Motor neuron (in vitro differentiated cells): ENCODE measurements at places on chromosomes 4 and X.

DNA sequence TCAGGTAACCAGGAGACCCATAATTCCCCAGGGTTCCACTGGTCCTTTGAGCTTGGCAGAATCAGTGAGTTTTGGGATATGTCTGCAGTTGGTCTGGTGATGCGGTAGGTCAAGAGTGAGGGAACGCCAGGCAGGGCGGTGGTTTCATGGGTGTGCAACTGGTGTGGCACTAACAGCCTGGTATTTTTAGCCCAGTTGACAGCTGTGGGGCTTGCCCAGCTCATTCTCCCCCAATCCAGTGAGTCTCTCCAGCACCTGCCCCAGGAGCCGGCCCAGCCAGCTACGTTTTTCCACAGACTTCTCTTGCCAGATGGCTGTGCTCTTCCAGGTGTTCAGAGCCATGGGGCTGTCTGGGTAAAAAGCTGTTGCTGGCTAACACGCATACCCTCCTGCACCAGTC, 1019.9 kb downstream of the CCSER1 start:
- no peak for ATAC-seq

DNA sequence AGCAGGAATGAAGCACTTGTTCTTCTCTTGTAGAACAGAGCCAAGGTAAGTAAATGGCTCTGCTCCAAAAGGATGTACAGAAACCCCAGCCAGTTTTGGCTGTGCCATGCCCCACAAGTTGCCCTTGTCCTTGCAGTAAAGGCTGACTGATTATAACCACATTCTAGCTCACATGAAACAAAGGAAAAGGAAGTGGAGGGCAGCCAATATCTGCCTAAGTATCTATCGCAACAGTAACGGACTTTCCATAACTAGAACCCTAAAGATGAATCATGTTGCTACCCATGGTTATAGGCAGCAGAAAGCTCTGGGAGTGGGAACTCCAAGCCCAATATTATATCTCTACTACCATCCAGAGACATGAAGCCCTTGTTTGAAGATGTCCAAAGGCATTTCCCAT, 95.7 kb downstream of the COMMD8 start:
- no peak for ATAC-seq

GRCh38 chr4:926538-926937, 5.6 kb downstream of the GAK start:
- no peak for ATAC-seq

GRCh38 chr4:54395013-54395527, 166.0 kb downstream of the PDGFRA start:
- no peak for ATAC-seq

DNA sequence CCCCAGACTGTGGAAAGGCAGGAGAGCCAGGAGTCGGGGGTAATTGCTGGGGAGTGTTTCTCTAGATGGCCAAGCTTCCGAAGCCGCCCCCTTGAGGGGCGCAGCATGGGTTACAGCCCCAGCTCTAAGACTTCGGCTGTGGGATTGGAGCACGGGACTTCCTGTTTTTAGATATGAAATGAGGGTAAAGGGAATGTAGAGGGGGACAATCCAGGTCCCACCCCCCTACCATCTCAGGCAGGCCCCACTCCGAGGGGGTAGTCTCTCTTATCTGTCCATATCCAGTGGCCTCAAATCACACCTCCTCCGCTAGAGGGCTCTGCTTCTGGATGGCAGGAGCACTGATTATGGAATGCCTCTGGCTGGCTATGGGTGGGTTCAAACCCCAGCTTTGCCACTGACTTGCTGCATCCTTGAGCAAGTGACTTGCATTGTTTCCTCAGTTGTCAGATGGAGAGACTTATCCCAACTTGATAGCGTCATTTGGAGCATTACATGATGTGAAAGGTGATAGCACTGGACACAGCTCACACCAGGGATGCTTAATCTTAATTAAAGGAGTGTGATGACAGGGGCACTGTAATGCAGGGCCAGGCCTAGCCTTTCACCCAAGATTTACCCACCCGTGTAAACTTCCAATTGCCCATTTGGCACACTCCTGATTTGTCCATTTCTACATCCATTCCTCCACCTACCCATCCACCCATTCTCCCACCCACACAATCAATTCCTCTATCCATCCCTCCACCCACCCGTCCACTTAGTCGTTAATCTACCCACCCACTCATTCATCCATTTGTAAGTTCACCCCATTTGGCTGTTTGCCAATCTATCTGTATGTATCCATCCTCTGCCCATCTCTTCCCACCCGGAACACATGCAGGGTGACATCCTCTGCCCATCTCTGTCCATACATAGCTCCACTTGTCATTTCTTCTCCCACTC, 848 bp upstream of the KCND1 start:
- ATAC-seq = peak; percentile 72

GRCh38 chrX:138925330-138925729, 213.8 kb upstream of the FGF13 start:
- ATAC-seq = peak; percentile 80

DNA sequence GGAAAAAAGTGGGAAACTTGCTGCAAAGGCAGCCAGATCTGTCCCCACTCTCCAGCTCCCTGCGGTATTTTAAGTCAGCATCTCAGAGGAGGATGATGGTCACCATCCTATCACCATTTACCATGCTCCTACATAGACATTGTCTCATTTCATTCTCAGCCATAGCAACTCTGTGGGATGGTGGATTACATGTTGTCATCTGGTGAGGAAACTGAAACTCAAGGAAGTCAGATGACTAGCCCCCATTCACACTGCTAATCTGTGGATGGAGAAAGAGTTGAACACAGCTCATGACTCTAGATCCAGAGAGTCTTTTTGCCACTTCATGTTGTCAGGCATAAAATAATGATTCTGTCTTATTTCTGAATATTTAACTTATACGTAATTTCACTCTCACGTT, 323.5 kb downstream of the PTTG2 start:
- no peak for ATAC-seq

DNA sequence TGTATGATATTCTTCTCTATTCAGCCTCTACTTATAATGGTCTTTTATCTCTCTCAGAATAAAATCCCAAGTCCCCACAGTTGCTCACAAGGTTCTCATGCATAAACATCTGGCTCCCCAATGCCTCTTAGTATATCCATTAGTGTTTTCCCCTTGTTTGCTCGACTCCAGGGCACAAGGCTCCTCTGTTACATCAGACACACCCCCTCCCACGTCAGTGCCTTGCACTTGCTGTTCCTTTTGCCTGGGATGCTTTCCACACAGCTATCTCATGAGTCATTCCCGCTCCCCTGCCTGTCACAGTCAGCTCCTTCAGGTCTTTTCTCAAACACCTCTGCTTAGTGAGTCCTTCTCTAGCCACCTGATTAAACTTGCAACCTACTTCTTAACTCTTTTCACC, 260.2 kb downstream of the IL1RAPL1 start:
- peak; percentile 70 for ATAC-seq

DNA sequence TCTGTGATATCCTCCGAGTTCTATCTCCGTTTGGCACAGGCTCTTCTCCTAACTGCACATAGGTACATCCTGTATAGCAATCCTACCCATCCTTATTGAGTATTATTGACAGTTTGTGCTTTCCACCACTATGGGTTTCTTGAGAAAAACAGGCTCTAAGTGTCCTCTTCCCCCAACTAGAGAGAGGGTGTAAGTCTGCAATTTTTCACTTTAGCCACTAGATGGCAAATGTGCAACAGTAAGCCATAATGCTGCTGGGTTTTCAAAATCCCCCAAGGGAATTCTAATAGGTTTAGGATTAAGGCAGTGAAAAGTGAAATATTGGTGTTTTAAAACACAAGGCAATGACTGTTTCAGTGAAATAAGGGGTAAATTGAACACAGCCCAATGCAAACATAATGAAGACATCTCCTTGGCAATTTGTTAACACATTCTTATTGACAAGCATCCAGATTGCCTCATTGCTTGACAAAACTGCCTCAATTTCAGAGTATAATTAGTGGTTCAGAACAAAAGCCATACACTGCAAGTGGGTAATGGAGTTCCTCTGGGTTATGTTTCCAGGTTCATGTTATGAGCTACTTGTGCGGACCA, 239.0 kb upstream of the HTR2C start:
- ATAC-seq = peak; percentile 51

- ATAC-seq = no peak
These were observed 2067.3 kb upstream of the AGA start for GRCh38 chr4:179509489-179509888.

DNA sequence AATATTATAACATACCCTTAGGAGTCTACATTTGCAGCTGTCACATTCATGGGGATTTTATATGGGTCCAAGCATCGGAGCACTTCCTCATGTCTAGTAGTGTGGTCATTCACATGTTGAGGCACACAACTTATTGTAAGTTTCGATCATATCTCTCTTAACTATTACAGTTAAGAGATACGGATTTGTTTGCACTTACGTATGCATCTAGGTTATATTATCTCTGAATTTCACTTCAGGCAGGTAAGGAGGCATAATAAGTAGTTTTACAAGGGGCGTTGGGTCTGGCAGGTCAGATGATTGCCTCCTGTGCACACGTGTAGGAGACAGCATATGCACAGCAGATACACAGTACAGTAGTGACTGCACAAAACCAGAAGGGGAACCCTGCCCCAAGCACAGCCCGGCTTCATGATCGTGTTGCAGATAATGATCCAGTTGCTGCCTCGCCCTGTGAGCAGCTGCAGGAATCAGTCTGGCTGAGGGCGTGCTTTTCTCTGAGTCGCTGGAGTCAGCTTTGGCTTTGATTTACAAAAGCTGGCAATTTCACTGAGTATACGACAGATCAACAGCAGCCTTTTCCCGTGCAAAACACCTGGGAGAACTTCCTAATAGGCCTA, 302.9 kb upstream of the GATB start:
- peak; percentile 80 for ATAC-seq

DNA sequence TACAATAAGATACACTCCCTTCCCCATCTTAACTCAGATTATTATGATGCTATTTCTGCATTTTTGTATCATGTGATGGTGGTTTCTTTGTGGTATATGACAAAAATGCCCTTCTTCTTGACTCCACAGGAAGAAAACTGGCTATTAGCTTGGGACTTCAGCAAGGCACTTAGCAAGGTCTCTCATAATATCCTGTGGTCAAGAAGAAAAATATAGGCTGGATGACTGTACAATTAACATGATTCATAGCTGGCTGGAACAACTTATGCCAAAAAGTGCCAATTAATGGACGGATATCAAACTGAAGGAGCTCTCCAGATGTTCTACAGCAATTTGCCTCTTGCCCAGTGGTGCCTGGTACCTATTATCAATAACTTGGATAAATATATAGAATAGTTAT, 2.3 kb upstream of the MID1IP1 start:
- ATAC-seq = no peak

DNA sequence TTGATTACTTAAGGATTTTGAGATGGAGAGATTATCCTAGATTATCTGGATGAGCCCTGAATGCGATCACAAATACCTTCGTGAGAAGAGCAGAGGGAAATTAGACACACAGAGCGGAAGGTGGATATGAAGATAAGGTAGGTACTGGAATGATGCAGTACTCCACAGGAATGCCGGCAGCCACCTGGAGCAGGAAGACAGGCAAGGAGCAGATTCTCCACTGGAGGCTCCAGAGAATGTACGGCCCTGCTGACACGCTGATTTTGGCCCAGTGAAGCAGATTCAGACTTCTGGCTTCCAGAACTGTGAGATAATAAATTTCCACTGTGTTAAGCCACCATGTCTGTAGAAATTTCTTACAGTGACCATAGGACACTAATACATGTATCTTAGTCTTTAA, 79.4 kb upstream of the PITX2 start:
- no peak for ATAC-seq

DNA sequence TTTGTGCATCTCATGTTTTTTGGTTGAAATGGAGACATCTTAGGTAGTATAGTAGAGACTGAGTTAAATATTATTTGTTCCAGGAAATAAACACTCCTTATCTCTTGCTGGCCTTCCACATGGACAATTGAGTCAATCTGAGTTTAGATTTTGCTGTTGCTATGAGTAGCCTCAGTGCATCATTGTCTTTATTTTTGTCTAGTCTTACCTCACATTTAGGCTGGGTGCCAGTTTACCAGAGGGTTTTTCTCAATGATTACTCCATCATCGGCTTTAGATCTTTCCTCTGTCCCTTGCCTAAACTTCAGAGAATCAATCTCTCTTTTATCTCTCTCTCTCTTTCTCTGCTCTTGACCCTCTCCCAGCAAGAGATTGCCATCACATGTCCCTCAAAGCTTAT, 73.6 kb downstream of the GABRB1 start:
- no peak for ATAC-seq

- ATAC-seq = no peak
These were observed 59.0 kb downstream of the PCGF3 start for GRCh38 chr4:764405-765169.

DNA sequence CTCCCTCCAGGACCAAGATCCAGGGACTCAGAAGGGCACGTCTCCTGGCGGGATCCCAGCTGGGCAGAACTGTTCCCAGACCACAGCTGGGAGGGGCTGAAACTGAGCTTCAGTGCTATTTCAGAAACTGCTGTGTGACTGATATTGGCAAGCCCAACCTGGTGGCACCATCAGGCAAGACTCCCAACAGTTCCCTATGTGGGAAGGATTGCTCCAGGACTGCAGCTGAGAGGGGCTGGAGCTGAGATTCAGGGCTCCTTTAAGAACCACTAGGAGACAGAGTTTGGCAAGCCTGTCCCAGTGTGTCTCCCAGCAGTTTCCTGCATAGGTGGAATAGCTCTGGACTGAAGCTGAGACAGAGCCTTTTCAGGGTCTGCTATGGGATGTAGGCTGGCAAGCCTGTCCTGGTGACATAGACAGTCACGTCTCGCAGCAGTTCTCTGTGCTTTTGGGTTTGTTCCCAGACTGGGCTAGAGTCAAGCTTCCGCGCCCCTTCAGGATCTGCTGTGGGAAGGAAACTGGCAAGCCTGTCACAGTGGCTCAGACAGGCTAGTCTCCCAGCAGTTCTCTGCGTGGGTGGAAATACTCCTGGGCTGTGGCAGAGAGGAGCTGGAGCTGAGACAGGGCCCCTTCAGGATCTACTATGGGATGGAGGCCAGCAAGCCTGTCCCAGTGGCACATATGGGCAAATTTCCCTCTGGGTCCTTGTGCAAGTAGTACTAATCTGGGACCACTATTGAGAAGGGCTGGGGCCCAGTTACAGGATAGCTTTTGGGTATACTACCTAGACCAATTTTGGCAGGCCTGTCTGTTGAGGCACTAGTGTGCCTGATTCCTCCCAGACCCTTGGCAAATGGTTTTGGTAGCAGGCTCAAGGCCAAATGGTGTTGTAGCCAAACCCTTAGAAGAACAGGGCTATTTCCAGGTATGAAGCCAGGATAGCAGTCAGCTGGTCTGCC, 20.2 kb upstream of the MED14 start:
- ATAC-seq = no peak

DNA sequence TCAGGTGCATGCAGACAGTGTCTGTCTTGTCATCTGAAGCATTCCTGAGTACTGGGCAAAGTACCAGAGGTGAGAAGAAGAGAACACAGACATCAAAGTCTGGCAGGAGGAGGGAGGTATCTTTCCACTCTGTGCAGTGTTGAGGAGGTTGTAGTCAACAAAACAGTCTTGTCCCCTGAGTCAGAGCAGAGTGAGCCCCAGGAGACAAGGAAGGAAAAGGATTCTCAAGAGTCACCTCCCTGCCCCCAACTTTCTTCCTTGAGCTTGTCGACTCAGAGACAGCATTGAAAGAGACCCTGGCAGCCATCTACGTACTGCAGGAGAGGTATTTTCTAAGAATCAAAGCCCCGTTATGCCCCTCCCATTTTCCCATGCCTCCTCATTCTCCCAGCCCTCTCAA, 4.4 kb upstream of the SRPX start:
- no peak for ATAC-seq

GRCh38 chr4:70606459-70606858, 14.4 kb downstream of the AMBN start:
- no peak for ATAC-seq

GRCh38 chr4:123081971-123082370, 159.6 kb upstream of the NUDT6 start:
- ATAC-seq = no peak

- no peak for ATAC-seq
These were observed 304.7 kb upstream of the DIAPH2 start for GRCh38 chrX:96379951-96380350.
